NCI-H1930 (cell line): ENCODE measurements at places on chromosomes 11 and 22.

GRCh38 chr11:79392161-79392560 lies 48.7 kb downstream of the TENM4 start:
- no peak for DNase-seq

DNA sequence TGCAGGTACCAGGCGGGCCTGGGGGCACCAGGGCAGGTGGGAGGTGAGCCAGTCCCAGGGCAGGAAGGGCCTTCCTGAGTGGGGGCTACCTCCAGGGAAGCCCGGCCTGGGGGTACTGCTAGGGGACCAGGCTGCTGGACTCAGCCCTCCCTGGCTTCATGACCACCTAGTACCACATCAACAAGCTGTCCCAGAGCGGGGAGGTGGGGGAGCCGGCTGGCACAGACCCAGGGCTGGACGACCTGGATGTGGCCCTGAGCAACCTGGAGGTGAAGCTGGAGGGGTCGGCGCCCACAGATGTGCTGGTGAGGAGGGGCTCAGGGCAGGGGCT lies 6.7 kb downstream of the TRPT1 start:
- DNase-seq: no peak

GRCh38 chr11:78552881-78553280 lies 21.8 kb downstream of the NARS2 start:
- DNase-seq: no peak

DNA sequence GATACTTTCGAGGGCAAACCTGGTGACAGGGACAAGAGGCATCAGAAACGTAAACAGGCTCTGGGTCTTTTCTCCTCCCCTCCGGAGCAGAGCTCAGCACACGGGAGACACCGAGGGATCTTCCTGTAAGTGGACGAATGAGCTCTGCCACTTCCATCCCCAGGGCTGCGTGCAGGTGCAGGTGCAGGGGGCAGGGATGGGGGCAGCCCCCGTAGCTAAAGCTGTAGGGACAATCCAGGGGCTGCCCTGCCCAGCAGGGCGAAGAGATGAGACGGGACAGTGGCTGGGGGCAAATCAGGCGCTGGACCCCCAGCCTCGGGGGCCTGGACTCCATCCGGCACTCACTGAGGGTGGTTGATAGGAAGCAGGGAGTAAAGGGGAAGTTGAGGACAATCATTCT lies 505.4 kb downstream of the BRD1 start:
- no peak for DNase-seq

GRCh38 chr11:81092522-81092921 lies 1641.1 kb downstream of the FAM181B start:
- no peak for DNase-seq

GRCh38 chr22:48960980-48961660 lies 866.6 kb downstream of the BRD1 start:
- no peak for DNase-seq

DNA sequence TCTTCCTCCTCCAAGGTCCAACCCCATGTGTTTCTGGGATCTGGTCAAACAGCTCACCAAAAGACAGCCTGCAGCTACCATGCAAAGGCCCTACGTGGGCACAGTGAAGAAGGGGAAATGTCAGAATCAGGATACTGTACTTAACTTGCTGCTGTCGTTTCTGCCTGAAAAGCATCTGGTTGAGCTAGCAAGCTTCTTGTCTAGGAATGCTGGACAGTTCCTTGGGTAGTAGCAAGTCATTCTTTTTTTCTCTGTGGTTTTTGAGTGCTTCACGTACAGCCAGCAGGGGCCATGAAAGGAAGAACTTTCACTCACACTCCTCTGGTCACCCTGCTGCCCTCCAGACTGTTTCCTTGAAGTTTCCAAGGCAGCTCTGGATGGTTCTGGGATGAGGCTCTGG lies 24.7 kb downstream of the RCOR2 start:
- DNase-seq: no peak

GRCh38 chr11:5280582-5281102 lies 10.9 kb upstream of the HBE1 start:
- DNase-seq: no peak

- no peak for DNase-seq
These were observed 216.1 kb downstream of the CASP12 start for GRCh38 chr11:104682206-104682605.

DNA sequence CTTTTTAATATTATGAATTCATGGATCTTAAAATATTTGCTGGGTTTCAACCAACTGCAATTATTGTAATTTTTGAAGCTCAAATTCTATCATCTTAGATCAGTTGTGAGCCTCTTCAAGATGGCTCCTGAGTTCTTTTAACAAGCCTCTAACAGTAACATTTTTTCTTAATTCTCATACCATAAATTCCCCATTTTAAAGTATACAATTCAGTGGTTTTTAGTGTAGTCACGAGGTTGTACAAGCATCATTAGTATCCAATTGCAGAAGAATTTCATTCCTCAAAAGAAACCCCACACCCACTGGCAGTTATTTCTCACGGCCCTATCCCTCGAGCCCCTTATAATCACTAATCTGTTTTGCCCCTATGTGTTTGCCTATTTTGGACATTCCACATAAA lies 270.8 kb downstream of the SBF2 start:
- no peak for DNase-seq

- no peak for DNase-seq
These were observed 2.7 kb downstream of the AHNAK start for GRCh38 chr11:62543680-62544444.

DNA sequence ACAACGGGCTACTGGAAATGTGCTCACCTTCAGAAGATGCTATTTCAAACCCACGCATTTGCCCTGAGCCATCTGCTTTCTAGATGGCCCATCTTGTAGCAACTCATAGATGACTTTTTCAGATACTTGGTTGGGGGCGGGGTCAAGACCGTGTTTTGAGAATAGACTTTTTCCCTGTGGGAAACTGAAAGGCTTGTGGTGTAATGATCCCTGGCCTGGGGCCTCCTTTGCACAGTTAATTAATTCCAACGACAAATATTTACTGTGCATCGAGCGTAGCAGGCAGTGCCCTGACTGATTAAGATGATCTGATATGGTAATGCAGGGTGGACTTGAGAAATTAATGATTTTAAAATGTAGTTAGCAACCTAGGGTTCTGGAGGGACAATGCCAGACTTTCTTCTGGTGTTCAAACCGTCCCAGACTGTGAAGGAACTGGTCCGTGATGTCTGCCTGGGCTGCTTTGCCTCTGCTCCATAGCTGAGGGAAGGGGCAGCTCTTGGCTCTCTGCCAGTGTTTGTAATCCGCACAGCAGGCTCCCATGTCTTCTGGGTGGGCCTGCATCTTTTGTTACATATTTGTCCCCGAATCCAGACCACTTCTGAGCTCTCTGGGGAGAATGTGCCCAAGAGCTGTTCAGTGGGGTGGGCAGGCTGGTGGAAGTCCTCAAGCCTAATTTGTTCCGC lies 84.8 kb downstream of the ADAMTS15 start:
- DNase-seq: no peak

DNA sequence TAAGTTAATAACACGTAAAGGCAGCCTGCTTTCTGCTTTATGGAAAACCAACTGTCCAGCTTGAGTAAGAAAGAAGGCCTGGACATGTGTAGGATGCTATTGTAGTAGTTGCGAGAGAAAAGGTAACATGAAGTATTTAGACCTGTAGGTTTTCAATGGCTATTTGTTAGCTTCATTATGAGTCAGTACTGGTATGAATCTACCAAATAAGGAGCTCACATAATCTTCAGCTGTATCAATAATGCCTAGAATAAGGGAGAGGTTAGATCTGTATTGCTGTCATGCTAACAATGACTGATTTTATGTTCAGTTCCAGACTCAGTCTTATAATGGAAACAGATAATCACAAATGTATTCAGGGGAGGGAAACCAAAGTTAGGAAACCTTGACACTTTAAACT lies 550.3 kb downstream of the CNTN5 start:
- no peak for DNase-seq

DNA sequence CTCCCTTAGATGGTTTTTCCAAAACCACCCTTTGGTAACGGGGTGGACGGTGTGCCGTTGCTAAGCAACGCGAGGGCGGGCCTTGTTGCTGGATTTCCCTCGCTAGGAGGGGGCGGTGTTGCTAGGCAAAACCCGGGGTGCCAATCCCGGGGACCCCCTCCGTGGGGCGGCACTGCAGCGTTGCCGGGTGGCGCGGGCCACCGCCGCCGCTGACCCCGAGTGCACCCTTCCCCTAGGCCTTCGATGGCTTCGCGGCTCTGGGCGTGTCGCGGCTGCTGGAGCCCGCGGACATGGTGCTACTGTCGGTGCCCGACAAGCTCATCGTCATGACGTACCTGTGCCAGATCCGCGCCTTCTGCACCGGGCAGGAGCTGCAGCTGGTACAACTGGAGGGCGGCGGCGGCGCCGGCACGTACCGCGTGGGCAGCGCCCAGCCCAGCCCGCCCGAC lies 8.9 kb downstream of the EHBP1L1 start:
- DNase-seq: no peak

- DNase-seq: no peak
These were observed 697.1 kb upstream of the FAT3 start for GRCh38 chr11:91527380-91528030.

- DNase-seq: no peak
These were observed 6.6 kb downstream of the CTSC start for GRCh38 chr11:88330826-88331428.

- no peak for DNase-seq
These were observed 334 bp downstream of the CADM1 start for GRCh38 chr11:115503886-115504275.
